MV-4-11 (cell line): ENCODE measurements at places on chromosomes 2 and 18.
A peak's percentile ranks its signal among the peaks of the same experiment; 100 is the strongest.

GRCh38 chr2:30717081-30717650, 90.1 kb downstream of the CAPN13 start:
- DNase-seq = no peak

DNA sequence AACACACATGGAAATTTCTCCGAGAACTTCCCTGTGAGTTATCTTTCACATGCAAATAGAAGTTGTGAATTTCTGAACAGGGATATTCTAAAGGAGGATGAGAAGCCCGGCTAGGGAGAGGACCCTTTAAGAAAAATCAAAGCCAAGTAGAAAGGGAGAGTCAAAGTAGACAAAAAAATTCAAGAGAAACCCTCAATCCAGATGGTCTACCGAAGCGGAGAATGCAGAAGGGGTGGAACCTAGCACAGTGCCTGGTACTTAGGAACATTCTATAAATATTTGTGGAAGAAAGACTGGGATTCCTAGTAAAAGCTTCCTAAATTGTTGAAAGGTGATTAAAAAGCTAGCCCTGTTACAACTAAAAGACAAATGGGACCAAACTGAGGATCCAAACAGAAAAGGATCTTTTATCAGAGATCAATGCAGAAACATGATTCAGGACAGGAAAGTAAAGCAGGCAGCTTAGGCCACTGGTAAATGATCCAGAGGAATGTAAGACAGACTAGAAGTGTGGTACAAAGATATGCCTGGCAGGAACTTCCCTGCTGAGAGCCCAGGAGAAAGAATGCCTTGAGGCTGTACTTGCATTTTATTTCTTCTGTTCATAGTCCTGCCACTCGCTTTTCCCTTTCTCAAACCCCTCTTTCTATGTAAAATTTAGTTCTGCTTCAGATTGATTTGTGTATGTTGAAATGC, 19.5 kb upstream of the GLS start:
- no peak for DNase-seq

DNA sequence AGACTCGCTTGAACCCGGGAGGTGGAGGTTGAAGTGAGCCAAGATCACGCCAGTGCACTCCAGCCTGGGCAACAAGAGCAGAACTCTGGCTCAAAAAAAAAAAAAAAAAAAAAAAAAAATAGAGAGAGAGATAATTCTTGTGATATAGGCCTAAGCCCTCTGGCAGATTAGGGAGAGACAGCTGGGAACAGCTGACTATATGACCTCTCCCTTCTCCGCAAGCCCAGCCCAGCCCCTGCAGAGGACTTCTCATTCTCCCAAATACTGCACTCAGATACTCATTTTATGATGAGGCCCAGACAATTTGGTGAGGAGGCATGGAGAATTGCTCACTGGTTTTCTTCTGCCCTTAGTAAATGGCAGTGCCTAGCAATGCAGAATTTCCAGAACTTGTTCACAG, 262.0 kb downstream of the HAUS1 start:
- no peak for DNase-seq

DNA sequence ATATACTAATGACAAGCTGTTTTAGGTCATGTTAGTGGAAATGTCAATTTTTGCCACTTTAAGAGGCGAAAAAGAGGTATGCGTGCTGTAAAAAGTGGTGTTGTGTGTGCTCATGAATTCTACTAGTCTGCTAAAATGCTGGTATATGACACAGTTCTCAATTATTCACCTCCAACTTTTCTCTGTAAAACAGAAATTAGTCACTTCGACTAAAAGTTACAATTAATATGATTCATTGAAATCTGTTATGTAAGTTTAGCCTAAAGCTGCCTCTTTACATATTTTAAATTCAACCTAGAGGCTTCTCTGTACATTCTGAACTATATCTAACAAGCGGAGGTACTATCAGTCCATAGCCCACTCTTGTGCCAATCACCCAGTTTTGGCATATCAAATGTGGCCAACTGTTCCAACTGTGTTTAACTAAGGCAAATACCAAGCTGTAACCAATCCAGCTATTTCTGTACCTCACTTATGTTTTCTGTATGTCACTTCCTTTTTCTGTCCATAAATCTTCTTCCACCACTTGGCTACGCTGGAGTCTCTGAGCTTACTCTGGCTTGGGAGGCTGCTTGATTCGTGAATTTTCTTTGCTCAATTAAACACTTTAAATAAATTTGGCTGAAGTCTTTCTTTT, 20.8 kb downstream of the BAZ2B start:
- peak; percentile 87 for DNase-seq

DNA sequence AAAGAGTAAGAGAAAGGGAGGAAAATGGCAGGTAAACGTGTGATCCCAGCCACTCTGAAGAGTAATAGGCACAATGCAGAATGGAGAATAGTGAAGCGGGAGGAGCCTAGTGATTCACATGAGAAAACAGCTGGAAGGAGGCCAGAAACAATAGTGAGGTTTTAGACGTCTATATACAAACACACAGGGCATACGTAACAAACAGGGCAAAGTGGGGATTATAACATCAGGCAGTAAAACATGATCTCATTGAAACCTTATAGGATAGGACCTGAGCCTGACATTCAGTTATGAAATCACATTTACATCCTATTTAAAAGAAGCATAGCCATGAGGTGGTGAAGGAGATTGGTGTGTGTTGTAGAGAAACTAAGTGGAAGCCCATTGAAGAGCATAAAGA, 33.0 kb upstream of the GATA6 start:
- no peak for DNase-seq
